Right lung (tissue), 10 donors: ENCODE measurements at places on chromosomes 13 and 19.

DNA sequence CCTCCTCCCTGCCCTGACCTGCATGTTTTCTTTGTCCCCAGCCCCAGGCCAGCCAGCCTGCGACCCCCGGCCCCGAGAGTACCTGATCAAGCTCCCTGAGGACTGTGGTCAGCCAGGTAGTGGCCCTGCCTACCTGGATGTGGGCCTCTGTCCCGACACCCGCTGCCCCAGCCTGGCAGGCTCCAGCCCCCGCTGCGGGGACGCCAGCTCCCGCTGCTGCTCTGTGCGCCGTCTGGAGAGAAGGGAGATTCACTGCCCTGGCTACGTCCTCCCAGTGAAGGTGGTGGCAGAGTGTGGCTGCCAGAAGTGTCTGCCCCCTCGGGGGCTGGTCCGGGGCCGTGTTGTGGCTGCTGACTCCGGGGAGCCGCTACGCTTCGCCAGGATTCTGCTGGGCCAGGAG is 5.6 kb downstream of the CILP2 start:
- no peak for DNase-seq

DNA sequence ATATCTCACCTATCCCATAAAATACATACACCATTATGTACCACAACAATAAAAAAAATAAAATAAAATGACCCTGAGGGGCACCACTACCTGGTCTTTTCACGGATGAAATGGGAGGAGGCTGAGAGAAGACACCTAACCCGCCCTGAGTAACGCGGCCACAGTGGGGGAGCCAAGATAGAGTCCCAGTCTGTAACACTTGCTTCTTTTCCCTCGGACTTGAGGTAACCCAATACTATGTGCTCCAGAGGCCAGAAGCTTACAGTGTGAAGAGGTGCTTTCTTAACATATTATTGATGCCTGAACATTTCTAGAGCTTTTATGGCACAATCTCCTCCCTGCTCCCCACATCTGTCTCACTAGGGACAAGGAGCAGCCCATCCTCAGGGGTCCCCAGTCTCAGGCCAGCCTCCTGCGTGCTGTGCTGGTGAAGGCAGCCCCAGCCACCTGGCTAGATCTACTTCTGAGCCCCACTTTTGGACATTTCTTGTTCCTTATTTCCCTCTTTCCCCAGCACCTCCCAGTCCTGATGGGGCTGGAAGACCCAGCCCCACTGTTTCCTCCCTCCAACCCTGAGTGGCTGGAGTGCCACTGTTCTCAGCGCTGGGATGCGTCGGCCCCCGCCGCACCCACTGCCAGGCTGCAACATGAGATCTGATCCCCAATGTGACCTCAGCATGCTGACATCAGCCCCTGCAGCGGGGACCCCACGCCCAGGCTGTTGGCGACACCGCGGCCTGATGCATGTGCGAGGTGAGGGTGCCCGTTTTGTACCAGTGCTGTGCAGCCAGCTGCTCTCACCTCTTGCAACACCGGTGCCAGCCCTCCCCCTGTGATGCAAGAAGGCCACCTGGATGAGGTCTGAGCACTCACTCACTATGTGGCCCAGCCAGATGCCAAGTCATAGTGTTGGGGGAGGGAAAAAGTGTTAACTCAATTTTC is 143.3 kb downstream of the DCLK1 start:
- DNase-seq, result no peak

DNA sequence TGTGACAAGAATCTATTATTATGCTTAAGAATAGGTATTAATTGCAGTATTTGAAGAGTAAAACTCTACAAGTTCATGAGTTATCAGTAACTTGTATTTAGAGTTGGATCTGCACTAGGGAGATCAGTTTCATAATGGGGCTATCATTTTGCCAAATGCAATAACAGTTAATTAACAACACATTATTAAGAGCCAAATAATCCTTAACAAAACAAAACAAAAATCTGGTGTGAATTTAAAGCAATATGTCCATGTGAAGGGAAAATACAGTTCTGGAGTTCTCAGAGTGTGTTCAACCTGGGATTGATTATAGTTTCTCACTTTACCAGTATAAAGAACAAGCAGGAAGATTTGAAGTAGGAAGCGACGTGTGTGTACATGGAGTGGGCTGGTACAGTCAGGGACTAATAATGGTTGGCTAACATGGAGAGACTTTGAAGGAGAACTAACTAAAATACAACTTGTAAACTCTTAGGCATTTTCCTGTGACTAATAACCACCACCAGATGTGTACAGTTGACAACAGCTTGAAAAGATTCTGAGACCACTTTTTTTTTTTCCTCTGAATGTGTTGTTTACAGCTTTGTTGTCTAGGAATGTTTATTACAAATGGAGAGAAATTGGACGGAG is 58.5 kb downstream of the POSTN start:
- peak; percentile 51 for DNase-seq

DNA sequence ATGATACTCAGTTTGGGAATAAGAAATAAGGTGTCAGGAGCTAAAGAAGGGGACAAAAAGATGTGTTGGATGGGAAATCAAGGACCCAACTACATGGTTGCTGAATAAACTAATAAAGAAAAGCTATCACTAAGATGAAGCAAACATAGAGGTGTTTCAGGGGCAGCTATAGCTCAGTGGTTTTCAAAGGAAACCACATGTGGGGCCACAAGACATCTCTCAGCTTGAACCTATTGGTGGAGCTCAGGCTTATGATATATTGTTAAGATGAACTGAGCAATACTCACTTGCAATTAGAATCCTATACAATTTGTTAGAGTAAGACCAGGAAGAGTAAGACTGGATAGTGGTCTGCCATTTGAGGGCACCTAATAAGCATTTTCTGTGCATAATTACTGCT is 45.1 kb upstream of the SPRY2 start:
- no peak for DNase-seq

GRCh38 chr13:101627556-101627943 is 175.1 kb downstream of the ITGBL1 start:
- DNase-seq, result no peak

DNA sequence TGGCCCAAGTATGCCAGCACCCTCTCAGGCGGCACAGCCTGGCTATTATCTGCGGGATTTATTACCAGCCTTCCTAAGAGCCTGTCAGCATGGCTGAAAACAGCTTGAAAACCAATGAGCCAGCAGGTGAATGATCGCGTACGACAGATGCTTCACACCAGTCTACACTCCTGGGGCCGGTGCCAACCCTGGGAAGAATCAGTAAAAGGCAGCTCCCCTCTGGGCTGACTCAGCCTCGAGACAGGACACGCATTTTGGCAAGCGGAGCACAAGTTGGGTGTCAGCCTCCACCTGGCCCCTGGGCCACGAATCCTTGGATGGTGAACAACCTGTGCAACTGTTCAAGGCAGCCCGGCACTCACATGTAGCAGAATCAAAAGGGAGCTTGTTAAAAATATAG is 15.6 kb downstream of the EMP3 start:
- DNase-seq, result no peak

- no peak for DNase-seq
Observed at GRCh38 chr19:51392701-51393100, 2.3 kb upstream of the C19orf84 start.

DNA sequence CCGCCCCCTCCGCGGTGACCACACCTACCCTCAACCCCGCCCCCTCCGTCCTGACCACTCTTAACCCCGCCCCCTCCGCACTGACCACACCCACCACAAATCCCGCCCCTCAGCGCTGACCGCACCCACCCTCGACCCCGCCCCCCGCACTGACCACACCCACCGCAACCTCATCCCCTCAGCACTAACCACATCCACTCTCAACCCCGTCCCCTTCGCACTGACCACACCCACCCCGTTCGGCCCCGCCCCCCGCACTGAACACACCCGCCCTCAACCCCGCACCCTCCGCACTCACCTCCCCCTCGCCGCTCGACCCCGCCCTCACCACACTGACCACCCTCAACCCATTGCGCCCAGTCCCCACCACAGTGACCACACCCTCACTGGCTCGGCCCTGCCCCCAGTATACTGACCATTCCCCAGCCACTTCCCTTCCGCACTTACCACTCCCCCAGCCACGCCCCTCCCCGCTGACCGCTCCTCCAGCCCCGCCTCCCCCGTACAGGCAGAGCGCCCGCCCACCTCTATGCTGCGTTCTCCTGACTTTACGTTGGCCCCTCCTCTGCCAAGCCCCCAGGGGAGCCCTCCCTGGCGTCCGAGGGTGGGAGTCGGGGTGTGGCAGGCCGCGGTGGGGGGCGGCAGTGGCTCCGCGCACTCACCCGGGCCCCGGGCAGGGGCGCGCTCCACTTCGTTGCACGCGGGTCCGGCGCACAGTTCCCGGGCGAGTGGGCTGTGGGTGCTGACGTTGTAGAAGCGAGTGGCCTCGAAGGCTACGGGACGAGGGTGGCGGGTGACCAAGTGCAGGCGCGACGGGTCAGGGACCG is 8.4 kb downstream of the F2RL3 start:
- DNase-seq, result peak; percentile 75

GRCh38 chr13:74444864-74445479 is 310.8 kb upstream of the KLF12 start:
- no peak for DNase-seq

DNA sequence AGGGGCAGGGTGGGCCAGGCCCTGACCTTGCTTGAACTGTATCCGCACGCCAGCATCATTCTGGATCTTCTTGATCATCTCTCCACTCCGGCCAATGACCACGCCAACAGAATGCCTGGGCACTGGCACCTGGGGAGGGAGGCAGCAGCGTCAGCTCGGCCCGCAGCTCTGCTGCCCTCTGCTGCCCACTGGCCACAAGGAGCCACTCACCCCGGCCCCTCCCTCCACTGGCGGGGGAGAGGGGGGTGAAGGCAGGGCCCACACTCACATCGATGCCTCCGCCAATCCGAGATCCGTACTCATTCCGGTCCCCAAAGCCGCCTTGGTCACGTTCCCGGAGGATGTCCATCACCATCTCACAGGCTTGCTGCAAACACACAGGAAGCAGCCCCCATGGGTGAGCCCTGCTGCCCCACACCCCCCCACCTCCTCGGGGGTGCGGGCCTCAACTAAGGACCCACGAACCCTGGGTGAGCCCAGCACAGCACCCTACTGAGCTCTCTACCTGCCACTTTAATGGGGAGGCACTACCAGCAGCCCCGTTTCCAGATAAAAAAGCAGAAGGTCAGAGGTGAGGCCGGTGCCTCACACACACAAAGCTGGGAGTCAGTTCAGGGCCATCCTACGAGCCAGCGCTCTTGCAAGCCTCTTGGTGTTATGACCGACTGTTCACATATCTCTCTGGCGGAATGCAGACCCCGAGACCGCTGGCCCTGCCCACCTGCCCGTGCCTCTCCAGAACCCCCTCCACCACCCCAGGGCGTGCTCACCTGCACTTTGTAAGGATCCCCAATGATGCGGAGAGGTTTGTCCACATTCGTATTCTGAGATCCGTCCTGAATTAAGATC is 6.7 kb downstream of the KHSRP start:
- no peak for DNase-seq

DNA sequence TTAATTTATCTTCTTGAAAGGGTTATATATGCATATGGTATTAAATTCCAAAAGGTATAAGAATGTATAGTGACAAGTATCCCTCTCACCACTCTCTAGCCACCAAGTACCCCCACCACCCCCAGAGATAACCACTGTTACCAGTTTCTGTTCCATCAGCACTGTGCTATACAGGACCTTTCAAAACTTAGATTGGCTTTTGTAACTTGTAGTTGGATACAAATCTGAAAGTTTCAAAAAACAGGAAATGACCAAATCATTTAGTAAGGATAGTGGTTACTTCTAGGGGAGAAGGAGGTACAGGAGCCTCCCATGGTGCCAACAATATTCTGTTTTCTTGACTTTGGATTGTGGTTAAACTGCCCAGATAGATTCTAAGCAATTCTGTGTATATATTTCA is 56.7 kb downstream of the AKAP11 start:
- DNase-seq, result no peak

GRCh38 chr13:91249861-91250260 is 97.6 kb upstream of the MIR17HG start:
- DNase-seq, result no peak

DNA sequence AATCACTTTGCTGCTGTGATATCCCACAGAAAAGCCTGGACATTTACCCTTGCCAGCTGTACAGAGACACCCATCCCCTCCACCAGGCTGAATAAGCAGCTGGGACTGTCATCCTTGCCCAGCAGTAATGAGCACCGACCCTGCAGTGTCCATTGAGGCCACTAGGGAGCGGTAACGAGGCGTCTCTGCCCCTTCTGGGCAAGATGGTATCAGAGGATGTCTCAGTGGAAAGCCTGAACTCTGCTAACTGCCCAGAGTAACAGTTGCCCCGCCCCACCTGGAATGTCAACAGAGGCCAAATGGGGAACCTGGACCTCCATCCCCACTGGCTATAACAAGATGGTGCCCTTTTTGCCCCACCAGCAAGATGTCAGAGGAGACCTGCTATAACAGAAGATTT is 22.8 kb upstream of the CEACAM20 start:
- DNase-seq, result no peak

DNA sequence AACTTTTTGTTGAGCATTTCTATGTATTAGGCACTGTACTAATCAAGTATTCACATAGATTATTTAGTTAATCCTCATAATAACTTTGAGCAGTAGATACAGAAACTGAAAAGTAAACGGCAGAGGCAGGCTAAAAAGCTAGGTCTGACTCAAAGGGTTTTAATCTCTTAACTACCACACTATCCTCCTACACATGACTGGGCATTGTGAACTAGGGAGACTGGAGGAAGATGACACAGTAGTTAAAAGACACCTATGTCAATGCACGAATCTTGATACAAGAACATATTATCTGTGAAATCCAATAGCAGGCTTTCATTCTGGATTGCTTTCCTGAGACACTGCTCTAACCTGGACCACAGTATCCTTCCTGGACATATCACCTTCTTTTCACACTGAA is 36.3 kb downstream of the MICU2 start:
- no peak for DNase-seq
